Activated naive CD4-positive, alpha-beta T cell (primary cell): ENCODE measurements at places on chromosomes 2 and 18.

DNA sequence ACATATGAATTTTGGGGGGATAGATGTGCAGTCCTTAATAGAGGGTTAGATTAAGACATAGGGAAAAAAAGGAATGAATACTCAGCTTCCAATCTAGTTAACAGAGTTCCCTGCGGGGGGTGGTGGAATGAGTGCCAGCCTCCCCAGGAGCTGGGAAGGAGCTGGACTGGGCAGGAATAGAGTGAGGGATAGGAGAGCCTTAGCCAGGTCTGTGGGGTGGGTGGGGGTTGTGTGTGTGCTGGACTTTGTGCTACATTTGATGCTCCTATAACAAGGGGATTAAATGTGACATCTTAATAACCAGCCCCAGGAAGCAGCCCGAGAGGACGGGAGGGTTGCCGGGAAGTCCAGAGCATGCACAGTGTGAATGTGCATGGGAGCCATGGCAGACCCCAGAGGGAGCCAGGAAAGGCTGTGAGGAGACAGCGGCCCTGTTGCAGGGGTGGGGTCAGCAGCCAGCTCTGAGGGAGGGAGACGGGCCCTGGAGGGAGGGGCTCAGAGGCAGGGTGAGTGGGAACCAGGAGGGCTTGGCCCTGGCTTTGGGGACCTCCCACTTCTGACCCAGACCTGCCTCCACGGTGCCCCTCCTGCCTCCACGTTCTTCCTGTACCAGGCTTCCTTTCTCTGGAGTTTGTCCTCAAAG is 3.6 kb upstream of the MBP start:
- no peak for DNase-seq

DNA sequence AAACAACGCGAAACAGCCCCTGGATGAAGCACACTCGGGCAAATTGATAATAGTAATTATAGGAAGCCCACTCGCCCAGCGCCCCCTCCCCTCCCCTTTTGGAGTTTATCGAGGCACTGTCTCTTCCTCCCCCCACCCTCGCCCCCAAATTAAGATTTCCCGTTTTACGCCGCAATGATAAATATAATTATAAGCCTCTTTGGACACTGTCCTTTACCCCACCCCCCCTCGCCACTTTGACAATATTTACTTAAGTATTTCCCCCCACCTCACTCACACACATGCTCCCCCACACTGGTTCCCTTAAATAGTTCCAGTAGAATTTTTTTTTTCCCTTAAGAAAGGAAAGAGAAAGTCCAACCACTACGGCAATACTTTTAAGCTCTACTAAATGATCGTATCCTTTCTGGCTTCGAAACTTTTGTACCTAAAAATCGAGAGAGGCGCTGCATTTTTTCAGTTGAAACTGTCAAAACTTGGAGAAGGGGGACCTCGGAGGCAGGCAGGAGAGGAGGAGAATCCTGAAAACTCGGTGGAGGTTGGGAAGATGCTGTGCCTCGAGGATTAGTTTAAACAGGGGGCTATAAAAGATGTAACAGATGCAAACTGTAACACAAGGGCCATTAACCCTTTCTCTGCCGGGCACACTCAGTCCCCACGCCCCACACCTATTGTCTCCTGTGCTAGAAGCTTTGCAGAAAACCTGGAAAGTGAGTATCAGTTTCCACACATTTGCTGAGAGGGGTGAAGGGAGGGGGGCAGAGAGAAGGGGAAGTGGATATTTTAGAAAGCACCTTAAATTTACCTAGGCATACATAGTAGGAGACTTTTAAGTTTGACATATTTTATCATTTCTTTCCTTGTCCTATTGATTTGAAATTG is 1.8 kb downstream of the ZEB2 start:
- DNase-seq: no peak

DNA sequence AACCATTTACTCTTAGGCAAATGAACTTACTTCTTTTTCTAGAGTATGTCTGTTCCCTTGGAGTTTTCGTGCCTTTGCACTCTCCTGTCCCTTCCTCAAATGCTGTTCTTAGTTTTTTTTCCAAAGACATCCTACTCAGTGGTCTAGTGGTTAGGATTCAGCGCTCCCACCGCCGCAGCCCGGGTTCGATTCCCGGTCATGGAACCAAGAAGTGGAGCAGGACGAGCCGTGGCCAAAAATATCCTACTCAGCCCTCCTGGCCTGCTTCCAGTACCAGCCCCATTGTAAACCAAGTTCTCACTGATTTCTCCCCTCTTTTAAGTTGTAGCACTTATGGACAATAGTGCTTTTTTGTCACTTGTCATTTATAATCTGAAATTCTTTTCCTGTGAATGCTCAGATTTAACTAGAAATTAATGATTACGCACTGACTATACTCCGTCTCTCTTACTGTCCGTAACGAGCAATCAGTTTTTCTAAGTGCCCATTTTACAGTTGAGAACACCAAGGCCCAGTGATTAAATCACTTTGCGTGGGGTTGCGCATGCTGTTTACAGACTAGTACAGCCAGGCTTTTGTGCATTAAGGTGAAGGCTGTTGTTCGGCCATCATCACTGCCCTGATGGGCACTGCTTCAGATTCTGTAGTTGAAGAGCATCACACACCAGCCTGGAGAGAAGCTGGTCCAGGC is 17.9 kb downstream of the GREB1 start:
- DNase-seq: no peak

GRCh38 chr2:125418483-125418882 is 1237.5 kb upstream of the GYPC start:
- no peak for DNase-seq

DNA sequence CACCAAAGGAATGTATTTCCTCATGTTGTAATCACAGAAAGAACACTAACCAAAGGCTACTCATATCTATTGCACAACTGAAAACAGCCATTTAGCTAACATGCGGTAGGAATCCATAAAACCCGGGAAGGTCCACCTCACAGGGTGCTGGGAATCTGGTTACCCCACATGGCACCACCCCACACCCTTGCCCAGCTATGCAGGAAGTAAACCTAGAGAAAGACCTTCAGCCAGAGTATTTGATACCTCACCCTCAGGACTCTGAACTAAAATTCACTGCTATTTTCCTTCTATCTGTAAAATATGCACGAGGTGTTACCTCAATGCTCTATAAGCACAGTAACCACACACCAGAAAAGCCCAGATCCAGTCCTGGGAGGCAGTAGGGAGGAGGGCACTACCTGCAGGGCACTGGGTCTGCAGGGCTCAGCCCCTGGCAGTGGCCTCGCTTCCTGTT is 45.8 kb downstream of the PTPN2 start:
- DNase-seq: no peak

- DNase-seq: no peak
Observed at GRCh38 chr2:127261804-127262406, 32.0 kb downstream of the ERCC3 start.

DNA sequence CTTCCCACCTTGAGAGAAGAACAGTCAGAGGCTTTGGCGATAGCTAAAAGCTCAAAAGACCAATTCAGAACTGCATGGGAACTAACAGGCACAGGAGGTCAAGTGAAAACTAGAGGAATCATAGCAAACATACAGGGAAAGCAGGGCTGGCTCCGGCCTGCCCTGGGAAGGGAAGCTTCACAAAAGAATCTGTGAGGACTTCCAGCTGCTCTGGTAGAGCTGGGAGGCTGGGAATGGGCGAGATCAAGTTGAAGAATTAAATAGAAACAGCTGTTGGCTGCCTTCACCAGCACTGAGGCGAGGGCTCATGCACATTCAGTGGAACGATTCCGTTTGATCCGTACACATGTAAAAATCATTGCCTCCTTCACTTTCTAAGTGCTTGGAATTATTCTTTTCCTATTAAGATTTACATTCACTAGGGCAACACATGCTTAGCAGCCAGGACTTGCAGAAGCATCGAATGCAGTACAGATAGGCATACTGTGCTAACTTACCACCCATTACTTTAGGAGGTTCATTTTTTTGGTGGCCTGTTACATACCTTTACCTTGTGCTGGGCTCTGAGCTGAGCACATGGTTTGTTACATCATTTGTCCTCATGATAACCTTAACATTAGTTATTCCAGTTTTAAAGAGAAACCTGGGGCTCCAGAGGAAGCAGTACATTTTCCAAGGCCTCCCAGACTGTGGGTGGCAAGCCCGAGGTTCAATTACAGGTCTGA is 125.4 kb upstream of the RNF152 start:
- no peak for DNase-seq

DNA sequence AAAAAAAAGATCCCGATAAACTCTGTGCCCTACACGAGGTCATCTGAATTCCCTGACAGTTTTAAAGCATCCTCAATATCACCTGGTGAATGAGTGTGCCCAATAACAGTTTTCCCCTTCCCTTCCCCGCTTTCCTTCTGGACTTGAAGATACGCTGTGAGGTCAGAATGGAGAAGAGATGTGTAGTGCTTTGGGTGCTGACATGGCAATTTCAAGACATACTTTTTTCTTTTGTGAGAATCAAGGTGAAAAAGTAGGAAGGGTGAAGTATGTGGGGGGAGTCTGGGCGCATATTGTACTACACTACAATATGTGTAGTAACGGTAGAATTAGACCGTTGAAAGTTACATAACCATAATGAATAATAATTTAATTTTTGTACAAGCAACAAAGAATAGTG is 21.7 kb downstream of the DNAJC27 start:
- no peak for DNase-seq

DNA sequence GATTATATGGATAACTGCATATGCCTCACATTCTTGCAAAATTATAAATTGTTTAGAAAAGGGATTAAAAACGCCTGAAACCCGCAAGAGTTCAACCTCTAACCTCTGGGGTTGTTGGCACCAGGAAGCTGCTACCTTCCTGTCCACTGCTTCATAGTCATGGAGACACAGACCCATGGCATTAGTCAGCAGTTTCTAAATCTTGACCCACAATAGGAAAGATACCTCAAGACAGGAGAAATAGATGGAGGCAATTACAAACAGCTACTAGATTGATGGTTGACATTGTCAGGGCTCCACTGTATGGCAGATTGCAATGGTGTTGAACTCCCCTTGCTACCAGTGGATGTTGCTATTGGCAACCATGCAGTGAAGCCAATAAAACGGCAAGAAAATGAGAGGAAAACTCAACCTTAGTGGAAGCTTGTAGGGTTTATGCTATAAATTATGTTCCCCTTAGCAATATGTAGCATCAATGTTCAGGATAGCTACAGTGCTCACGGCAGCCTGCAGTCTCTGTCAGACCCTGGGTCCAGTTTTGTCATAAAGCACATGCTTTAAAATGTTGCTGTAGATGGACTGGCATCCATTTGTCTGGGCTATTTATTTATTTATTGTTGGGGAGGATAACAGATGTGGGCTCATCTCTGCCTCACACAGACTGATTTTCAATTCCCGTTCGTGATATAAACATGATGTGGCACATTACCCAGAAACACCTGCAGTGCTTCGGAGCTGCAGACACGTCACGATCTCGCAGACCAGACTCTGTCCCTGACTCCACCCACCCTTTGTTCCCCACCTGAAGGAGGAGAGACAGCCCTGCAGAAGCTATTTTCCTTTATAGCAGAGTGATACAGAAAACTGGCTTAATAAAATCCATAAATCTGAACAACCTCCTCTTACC is 233.4 kb downstream of the AGPS start:
- no peak for DNase-seq

DNA sequence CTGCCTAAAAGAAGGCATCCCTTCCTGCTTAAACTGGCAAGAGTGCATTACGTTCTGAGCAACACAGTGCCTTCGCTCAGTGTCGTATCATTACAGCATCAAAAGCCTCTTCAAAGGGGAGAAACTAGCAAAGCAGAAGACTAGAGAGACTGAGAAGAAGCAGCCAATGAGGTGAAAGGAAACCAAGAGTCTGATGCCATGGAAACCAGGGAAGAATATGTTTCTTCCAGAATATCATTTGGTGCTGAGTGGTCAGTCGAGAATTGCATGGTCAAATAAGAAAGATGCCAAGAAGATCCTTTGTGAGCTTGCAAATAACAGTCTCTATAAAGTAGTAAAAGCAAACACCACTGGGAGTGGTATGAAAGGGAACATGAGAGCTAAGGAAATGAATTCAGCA is 312.1 kb upstream of the CHST9 start:
- no peak for DNase-seq

GRCh38 chr18:48621815-48622555 is 83.2 kb downstream of the CTIF start:
- no peak for DNase-seq

DNA sequence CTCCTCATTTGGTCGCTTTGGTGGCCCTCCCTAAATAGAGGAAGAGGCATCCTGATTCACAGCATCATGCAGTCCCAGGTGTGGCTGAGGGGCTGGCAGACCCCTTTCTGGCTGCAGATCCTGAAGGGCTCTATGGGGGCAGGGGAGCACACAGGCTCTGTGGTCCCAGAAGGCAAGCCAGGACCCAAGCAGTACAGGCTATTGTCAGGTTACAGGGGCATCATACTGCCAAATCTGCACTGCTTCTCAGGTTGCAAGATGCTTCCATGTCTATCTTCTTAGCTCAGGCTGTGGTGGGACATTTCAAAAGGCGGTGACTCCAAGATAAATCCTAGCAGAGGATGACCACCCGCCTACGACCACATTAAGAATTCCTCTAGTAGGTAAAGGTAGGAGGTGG is 54.3 kb downstream of the TTC32 start:
- DNase-seq: no peak

DNA sequence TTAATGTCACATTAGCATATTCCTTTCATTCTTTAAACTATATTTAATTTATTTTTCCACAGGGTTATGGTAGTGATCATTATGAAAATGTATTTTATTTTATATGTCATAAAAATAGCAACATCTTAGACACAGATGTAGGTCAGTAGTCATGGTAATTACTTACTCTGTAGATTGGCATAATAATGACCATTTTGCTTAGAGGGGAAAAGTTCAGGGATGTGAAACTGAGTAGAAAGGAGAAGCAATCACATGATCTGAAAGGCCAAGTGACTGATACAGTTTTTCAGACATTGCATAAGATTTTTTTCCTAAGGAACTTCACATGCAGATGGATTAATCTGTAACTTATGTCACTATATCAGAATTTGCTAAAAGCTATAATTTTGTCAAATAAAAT is 286.9 kb downstream of the CTNNA2 start:
- no peak for DNase-seq

- no peak for DNase-seq
Observed at GRCh38 chr2:31087491-31087890, 50.7 kb downstream of the GALNT14 start.

DNA sequence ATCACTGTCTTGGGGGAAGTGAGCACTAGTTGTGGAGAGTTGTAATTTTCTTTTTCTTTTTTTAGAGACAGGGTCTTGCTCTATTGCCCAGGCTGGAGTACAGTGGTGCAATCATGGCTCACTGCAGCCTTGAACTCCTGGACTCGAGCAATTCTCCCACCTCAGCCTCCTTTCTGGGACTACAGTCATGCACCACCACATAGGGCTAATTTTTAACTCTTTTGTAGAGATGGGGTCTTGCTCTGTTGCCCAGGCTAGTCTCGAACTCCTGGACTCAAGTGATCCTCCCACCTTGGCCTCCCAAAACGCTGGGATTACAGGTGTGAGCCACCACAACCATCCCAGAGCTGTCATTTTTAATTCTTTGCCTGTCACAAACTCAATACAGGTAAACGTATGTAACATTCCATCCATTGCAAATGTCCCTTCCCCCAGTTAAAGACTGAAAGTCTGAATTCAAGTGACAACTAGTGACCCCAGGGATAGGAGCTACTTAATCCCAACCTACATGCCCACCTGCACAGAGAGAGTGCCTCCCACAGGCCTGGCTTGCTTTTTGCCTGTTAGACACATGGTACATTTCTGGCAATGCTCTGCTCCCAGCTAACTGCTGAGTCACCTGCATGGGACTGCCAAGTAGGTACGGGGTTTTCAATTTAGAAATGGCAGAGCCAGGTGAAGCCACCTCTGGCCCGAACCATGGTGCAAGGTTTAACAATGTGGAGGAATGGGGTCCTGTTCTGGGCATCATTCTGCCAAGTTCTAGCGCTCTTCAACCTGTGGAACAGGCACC is 60.6 kb downstream of the CYB5A start:
- DNase-seq: no peak
